Stimulated activated CD4-positive, alpha-beta T cell treated with anti-CD3 and anti-CD28 coated beads, Interleukin-2, amount 100 ng/mL, for 4 hours (primary cell): ENCODE measurements at places on chromosomes 5 and 9.

DNA sequence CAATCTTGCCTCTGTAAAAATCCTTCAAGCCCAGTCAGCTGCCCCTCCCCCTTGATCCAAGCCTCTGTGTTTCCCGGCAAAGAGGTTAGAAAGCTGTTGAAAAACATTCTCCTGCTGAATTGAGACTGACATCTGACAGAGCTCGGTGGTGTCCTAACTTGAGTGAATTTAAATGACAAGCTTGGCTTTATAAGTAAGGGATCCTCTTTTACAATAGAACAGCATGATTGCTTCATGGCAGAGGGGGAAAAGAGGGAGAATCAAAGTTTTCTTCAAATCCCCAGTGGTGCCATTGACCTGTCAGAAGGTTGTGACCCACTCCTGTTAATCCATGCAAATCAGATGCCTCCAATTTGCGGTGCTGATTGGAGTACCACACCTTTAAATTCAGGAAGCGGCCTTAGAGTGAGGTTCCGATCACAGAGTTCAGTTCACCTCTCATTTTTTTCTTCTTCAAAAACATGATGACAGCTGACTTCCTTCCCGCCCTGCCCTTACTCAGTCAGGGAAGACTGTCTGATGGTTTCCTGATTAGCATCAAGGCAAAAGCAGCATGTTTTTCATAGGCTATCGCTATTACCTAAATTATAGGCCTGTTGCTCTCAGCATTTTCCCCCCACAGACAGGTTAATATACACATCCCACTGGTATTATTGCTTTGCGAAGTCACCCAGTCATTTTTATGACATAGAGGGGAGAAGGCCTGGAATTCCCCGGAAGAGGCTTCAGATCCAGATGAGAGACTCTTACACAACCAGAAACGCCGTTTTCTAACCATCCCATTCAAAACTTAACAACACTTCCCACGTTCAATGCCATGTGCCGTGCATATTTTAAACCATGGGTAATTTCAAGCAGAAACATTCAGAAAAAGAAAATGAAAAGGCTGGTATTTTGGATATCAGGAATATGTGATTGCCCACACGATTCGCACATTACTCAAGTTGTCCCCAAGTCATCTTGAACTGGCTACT is 141.4 kb downstream of the EBF1 start:
- no peak for DNase-seq

DNA sequence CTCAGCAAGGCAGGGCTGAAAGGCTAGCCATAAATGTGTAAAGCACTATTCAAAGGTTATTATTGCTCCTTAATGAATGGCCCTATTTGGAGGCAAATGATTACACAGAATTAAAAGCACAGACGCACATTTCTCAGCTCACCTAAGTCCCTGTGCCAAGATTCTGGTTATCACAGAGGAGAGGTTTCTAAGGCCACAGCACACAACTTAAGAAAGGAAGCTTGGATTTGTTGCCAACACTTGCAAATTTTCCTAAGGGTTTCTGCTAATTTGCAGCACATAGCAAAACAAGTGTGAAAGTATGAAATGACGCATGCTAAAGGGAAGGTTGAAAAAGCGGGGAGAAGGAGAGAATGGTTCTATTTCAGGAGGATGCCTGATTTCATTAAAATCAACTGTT is 834.1 kb upstream of the C9orf72 start:
- DNase-seq = no peak

DNA sequence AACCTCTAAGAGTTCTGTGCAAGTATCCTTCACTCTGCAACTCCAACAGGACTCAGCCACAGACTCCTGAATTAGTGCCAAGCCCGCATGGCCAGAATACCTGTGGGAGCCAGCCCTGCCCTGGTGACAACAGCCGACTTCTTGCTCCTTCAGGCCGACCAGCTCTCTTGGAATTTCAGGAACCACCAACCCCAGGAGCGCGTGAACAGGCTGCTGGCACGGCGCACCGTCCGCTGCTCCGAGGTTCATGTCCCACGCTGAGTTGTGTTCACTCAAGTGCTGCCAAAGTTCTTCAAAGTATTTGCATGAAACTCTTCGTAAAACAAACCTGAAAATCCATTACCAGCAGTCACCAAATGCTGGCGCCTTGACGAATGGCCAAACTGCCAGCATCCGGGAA is 232.8 kb downstream of the NR2F1-AS1 start:
- no peak for DNase-seq

DNA sequence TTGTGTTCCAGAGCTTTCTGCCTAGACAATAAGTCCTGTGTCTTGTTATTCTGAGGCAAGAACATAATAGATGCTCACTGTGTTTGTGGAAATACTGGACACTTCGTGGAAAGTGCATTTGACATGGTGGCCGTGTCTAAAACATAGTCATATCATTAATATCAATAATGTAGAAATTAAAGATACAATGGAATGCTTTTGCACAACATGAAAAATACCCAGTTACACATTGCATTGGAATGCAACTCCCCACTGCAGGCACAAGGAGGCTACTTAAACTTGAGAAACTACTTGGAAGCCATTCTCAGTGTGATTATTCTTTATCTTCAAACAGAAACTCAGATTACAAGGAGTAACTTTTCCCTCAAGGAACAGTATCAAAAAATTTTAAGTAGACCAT is 145.3 kb upstream of the ZNF462 start:
- DNase-seq = no peak

- DNase-seq = no peak
Measured at GRCh38 chr9:104608336-104608735, 2.9 kb upstream of the OR13C2 start.
